ENCODE measurements at places on chromosomes 13 and 19.

DNA sequence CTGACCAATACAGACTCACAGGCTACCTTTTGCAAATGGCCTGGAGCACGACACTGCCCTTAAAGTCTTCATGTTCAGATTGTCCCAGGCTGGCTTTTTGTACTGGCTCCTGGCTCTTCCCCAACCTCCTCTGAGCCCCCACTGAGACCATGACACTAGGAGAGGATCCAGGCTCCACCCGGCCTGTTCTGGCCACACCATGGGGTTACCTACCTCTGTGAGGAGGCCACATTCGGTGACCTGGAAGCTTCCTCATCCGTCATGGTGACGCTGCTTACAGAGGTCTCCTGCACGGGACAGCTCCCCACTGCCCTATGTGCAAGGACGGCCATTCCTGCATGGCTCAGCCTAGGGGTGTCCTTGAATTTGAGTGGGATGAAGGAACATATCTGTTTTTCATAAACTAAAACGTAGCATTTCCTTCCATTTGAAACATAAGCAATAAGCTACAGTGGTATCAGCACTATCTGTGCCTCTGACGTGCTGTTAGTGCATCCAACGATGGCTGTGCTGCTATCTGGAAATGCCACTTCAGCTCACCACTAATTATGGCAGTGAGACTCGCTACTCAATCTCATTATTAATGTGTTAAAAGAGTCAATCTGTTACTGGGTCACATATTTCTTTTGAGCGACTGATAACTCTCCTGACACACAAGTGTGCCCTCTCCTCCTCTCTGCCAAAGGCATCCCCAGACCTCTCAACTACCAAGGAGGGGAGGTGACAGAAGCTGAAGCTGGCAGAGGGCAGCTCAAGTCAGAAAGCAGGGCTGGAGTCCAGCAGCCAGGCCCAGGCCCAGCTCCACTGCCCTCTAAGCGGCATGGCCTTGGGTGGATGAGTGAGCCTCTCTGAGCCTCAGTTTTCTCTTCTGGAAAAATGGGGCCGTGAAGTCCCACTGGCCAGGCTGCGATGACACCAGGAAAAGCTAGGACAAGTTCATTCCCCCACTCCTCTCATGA is 29.6 kb downstream of the ELL start:
- DNase-seq, result no peak

- no peak for DNase-seq
Measured at GRCh38 chr19:56217039-56217949, 15.2 kb downstream of the ZSCAN5C start.

DNA sequence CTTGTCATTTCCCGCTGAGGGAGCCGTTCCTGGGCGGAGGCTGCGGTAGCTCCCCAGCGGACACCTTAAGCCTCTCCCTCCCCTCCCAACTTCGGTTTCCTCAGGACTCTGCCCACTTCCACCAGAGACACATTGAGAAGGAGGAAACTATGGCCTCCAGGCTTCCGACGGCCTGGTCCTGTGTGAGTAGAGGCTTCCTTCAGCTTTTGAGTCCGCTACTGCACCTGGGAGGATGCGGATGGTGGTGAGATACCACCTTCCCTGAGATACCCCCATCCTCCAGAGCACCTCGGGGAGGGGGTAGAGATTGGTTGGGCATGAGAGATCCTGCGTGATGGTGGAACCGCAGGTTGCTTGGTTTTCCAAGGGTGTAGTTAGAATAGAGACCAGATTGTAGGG is 955 bp downstream of the ZNF274 start:
- no peak for DNase-seq

GRCh38 chr19:28466107-28467045 is 746.6 kb downstream of the UQCRFS1 start:
- peak; percentile 38 for DNase-seq

- DNase-seq, result no peak
Measured at GRCh38 chr19:44755219-44755618, 6.7 kb downstream of the BCL3 start.

DNA sequence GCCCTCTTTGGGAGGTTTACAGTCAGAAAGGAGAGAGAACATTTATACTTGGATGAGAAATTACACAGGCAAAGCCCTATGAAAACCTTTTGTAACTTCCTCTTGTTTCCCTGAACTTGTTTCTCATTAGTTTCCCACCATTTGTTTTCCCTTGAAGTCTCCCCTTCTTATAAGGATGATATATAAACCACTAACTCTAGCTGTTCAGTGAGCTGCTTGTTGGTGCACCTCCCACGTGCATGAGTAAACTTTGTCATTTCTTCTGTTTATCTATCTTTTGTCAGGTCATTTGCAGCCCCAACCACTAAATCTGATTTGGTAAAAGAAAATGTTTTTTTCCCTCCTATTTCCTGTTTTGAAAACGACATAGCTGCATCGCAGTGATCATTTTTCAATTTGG is 919.9 kb downstream of the SLITRK1 start:
- DNase-seq, result no peak

DNA sequence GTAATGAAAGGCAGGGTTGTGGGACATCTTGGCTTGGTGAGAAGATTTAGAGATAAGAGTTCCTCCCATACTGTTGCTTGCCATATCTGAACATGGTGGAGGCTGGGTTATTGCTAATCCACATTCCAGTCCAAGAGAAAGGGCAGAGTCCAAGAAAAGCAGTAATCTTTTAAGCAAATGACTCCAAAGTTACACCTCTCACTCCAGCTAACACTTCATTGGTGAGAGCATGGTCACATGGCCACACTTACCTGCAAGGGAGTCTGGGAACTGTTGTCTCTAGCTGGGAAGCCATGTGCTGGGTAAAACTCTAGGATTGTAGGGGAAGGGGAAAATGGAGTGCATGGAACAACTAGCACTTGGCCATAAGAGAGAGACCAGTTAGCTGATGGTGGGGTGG is 5.6 kb downstream of the C19orf81 start:
- DNase-seq, result no peak

DNA sequence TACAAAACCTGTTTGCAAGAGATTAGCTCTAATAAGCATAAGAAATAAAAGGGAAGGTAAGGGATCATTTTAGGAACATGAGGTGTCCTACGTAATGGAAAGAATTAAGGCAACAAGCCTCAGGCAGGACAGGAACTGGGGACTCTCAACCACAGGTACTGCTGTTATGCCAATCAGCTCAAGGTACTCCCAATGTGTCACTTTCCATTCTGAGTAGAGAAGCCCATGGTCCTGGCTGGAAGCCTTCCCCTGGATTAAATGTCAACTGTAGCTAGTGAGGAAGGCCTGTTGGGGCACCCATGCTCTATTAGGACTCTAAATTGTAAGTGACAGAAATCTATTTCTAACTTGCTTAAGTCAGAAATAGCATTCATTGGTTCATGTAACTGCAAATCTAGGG is 134.6 kb downstream of the DPF1 start:
- DNase-seq, result no peak

- no peak for DNase-seq
Measured at GRCh38 chr13:113650275-113650674, 7.7 kb downstream of the ATP4B start.

DNA sequence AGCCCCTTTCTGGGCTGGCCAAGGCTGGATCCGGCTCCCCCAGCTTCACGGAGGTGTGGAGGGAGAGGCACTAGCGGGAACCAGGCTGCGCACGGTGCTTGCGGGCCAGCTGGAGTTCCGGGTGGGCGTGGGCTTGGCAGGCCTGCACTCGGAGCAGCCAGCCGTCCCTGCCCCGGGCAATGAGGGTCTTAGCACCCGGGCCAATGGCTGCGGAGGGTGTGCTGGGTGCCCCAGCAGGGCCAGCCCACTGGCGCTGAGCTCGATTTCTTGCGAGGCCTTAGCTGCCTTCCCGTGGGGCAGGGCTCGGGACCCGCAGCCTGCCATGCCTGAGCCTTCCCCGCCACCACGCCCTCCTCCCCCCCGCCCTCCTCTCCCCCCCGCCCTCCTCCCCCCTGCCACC is 2.6 kb upstream of the ZNF559 start:
- DNase-seq, result no peak

DNA sequence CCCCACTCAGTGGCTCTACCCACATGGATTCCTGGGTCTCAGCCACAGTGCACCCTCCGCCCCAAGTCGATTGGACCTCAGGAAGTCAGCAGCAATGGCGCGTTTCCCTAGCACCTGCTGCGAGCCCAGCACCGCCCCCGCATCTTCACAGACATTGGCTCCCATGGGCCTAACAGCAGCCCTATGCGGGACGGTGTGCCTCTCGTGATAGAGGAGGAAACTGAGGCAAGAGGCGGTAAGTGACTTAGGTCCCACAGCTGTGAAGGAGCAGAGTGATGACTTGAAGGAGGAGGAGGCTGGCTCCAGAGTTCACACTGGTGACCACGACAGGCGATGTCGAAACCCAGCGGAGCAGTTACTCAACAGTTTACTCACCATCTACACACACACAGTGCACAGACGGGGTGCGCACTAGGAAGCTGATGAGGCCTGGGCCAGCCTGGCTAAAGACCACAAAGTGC is 104.5 kb upstream of the SOX1 start:
- no peak for DNase-seq

DNA sequence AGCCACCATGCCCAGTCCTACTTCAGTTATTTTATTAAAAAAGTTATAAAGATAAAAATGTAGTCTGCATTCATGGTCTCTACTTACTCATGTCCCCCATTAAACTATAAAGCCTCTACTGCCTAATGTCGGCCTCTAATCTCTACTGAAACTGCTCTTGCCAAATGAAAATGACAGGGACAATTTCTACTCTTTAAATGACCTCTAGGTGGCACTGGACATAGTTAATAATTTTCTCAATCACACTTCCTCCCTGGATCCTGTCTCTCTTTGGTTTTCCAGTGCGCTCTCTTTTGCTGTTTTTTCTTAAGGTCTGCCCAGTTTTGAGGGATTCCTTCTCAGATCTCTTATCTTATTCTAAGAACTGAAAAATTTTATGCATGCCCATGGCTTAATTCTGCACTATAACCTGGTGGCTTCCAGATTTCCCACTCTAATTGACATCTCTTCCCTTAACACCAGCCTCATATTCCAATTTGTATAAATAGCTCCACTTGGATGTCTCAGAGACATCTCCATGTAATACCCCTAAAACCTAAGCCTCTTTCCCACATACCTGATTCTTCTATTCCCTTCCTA is 54.3 kb downstream of the MTMR6 start:
- peak; percentile 36 for DNase-seq

DNA sequence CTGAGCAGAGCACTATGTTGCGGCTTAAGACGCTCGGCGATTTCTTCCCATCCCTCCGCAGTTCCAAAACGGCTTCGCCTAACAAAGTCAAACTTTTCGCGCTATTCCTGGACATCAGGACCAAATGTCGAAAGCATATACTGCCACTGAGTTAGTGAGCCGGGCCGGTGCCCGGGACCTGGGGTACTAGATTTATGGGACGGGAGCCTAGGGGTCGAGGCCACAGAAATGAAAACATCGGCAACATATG is 699 bp downstream of the RCBTB2 start:
- no peak for DNase-seq

GRCh38 chr19:41548954-41549688 is 26.8 kb upstream of the CEACAM21 start:
- peak; percentile 91 for DNase-seq

- no peak for DNase-seq
Measured at GRCh38 chr13:21043898-21044297, 17.5 kb downstream of the LATS2 start.

DNA sequence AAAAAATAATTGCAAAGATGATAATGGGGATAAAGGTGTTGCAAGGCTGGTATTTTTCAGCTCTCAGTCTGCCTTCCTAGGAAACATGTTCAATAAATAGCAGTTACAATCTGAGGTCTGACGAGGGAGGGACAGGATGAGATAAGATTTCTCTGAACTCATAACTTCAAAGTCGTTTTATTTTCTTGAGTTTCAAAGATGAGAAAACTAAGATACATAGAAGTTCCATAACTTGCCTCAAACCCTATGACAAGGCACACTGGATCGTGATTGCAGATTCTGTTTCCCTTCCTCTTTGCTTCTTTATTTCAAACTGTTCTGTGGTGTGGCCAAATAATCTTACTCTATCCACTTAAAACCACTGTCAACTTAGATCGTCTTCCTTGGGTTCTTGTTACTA is 327.2 kb downstream of the GPC5 start:
- DNase-seq, result no peak

GRCh38 chr19:49837009-49837310 is 14.0 kb upstream of the PTOV1 start:
- no peak for DNase-seq

- DNase-seq, result no peak
Measured at GRCh38 chr19:31602548-31602947, 253.3 kb upstream of the TSHZ3 start.

GRCh38 chr13:81393721-81394120 is 1052.8 kb upstream of the SPRY2 start:
- DNase-seq, result no peak

DNA sequence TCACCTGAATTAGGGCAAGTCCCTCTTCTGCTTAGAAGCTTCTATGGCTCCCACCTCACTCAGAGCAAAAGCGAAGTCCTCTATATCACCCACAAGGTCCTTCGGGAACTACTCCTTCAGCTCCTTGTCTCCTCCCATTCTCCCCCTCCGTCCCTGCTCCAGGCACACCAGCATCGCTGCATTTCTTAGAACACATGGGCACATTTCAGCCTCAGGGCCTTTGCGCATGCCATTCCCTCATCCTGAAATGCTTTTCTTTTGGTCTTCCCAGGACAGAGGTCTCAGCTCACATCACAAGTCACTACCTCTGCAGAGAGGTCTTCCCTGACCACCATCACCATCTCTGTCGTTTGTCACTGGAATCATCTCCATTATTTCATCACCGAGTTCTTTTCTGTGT is 4.0 kb downstream of the S1PR5 start:
- no peak for DNase-seq

DNA sequence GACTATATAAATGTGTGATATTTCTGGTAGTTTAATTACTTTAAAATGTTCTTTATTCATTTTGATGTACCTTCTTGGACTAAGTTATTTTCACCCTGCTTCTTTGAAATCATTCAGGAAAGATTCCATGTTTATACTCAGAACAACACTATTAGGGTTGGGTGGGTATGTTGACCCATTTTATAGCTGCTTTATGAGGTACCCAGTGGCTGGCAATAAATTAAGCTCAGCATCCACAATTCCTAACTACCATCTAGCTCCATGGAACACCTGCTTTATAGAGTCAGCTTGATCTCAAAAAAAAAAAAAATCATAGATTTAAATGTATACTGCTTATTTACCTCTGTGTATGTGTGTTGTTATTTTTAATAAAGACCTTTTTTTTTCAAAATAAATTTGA is 78.9 kb upstream of the ZNF91 start:
- no peak for DNase-seq

- no peak for DNase-seq
Measured at GRCh38 chr13:56988543-56988942, 152.2 kb upstream of the PRR20A start.

All from CD4-positive, alpha-beta T cell treated with Interleukin-4 for 4 hours (primary cell).